ENCODE measurements at places on chromosomes 6 and 20.

DNA sequence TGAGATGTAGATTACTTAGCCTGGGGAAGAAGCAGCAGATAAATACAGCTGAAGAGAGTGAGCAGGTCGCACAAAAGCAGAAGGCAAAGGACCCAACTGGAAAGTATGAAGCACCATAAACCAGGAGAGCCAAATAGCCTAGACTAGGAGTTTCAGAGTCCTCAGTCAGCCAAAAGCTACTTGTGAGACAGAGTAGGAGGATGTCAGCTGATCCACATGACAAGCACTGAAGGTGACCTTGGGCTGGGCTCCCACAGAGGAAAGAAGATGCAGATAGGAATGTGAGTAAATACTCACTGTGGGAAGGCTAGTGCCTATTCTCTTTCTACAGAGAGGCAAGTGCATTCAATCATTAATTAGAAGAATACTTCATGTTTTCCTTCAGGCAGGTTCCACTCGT, 274.0 kb upstream of the POU3F2 start:
- DNase-seq: no peak

DNA sequence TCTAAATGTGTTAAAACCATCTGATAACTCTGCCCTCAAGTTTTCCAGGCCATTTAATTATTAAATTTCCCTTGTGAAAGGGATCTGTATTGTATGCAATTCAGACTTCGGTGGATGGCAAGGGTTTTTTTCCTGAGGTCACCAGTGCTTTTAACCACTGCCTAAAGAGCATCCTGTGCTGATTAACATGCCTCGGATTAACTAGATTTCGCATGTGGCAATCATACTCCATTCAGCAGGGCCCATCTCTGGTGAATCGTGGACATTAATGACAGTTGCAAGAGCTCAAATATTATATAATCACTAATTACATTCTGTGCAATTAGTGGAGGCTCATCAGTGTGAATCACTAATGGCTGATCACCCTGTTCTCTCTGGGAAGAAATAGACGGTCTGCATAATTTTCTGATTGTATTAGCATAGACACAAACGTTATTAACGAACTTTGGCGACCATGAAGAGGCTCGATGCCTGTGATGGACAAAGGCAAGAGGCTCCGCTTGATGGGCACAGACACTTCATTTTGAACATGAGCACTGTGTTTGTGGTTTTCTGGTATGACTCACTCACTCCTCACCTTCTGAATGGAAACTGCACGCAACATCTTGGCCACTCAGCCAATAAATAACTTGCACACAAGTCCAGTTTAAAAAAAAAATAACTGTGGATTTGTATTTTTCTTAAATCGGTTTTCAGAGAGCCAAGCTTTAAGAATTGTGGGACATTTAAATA, 31.4 kb downstream of the LINC00237 start:
- DNase-seq: no peak

- no peak for DNase-seq
Observed at GRCh38 chr20:3082955-3083952, 1.3 kb downstream of the AVP start.

- no peak for DNase-seq
Observed at GRCh38 chr6:113627480-113627879, 229.7 kb upstream of the MARCKS start.

DNA sequence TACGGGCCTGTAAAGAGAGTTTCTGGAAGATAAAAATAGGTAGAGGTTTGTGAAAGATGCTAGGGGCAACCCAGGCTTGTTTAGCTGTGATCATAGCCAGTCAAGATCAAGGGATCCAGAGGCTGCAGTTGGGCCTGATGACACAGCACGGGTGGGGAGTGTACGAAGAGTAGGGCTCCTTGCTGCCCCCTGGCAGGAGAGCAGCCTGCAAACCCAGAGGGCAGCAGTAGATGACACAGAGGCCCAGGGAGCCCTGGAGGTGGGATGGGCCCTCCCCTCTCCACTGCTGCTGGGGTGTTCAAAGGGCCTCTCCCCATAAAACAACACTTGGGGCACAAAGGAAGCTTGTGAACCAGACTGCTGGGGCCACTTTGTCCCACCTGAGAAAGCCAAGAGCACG, 47.2 kb downstream of the VEGFA start:
- no peak for DNase-seq

- no peak for DNase-seq
Observed at GRCh38 chr6:56245903-56246351, 1.5 kb downstream of the COL21A1 start.

DNA sequence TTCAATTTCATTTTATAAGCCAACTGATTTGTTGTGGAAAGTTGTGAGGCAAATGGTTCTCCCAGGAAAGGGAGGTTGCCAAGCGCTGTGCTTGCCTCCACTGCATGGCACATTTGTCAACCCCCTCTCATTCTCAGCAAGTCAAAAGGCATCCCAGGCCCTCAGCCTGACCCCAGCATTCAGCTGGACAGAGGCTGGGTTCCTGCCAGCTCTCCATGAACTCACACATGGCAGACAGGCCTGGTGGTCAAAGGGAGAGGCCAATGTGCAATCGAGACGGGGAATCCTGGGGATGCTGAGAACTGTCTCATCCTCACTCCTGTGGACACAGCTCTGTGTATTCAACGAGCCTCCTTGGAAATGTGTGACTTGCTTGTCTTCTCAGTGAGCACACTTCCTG, 106.0 kb upstream of the CDH4 start:
- no peak for DNase-seq

DNA sequence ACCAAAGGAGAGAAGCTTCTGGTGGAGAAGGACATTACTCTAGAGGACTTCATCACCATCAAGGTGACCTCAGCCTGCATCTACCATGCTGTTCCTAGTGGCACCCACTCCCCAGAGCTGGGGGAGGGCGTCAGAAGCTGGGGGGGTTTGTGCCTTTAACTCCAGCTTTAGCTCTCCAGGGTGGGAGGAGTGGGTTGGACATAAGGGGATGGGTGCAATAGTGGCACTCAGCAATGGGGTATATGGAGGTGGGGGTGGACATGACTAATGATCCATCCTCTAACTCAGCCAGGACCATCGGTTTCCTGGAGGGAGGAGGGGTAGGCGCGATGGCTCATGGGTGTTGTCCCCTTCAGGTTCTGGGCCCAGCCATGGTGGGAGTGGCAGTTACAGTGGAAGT, 40.1 kb downstream of the SNRPB start:
- no peak for DNase-seq

DNA sequence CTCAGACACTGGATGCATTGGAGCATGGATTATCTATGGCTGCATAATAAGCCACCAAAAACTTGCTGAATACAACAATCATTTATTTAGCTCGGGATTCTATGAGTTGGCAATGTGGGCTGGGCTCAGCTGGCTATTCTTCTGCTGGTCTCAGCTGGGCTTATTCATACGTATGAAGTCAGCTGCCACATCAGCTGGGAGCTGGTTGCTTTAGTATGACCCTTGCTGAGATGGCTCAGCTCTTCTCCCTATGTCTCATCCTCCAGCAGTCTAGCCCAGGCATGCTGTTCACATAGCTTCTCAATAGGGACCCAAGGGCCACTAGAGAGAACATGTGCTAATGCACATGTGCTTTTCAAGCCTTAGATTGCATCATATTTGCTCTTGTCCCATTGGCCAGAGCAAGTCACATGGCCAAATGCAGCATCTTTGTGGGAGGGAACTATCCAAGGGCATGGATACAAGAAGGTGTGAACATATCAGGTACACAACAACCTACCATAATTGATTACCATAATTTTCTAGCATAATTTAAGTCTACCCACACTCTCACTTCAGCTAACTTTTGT, 444.6 kb downstream of the KIF16B start:
- no peak for DNase-seq

GRCh38 chr6:39347906-39348585, 25.5 kb upstream of the KCNK16 start:
- DNase-seq: no peak

GRCh38 chr6:25829375-25829774, 2.5 kb downstream of the SLC17A1 start:
- DNase-seq: no peak

GRCh38 chr20:51190783-51191180, 167.9 kb upstream of the KCNG1 start:
- DNase-seq: no peak

DNA sequence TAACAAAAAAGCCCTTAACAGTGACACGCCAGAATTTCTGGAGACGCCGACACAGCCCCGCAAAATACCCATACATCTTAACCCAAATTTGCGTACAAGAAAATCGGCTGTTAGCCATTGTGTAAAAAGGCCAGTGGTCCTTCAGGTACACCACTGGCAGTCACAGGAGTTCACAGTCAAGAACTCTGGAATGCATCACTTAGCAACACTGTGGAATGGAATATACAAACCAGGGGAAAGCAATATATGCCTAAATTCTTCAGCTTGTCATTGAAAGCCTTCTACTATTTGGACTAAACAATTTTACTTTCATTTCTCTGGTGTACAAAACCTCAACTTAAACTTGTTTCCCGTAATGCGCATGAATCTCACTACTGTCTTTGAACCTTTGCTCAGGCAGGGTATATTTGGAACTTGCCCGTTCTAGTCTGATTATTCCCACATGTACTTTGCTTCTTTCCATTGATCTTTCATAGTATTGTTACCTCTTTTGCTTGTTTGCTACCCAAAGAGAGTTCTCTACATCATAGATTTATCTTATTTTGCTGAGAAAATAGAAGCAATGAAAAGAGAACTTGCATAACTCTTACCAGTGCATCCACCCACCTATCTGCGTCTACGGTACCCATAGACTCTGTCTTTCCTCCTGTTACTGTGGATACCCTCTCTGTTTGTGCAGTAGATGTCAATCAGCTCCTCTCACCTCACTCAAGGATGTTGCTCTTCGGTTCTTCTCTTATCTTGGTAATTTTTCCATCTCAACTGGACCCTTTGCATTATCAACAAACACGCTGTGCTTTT, at the start of gene ARMH2:
Gene ARMH2 (minus strand): TSS at position 178 of the 801 bp plus-strand sequence. CDS start 60 bp downstream, at position 118.
- no peak for DNase-seq

GRCh38 chr6:69128411-69128810, 493.3 kb downstream of the ADGRB3 start:
- no peak for DNase-seq

- no peak for DNase-seq
Observed at GRCh38 chr6:90219209-90219985, 77.2 kb downstream of the BACH2 start.

GRCh38 chr20:51570739-51571459, 28.4 kb upstream of the NFATC2 start:
- no peak for DNase-seq

GRCh38 chr6:128438393-128438792, 82.0 kb downstream of the PTPRK start:
- no peak for DNase-seq

- DNase-seq: no peak
Observed at GRCh38 chr6:129646642-129647041, 63.3 kb downstream of the ARHGAP18 start.

DNA sequence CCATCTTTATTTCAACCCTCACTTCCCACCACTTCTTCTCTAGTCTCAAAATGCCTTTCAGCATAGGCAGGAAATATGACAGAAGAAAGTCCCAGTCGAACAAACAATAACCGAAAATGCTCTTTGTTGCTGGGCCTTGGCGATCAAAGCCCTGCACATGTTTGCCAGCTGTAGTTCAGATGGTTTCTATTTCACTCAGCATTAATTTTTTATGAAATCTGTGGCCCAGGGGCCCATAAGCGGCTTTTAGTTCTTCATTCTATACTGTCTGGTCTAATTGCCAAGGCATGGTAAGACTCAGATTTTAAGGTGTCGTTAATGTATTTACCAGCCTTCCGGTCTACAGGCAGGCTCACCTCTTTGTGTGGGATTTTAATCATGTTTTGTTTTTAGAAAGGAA, 10.9 kb upstream of the F13A1 start:
- no peak for DNase-seq

GRCh38 chr6:165159460-165159859, 149.9 kb downstream of the C6orf118 start:
- DNase-seq: no peak

GRCh38 chr6:15266423-15266996, 20.6 kb downstream of the JARID2 start:
- no peak for DNase-seq

DNA sequence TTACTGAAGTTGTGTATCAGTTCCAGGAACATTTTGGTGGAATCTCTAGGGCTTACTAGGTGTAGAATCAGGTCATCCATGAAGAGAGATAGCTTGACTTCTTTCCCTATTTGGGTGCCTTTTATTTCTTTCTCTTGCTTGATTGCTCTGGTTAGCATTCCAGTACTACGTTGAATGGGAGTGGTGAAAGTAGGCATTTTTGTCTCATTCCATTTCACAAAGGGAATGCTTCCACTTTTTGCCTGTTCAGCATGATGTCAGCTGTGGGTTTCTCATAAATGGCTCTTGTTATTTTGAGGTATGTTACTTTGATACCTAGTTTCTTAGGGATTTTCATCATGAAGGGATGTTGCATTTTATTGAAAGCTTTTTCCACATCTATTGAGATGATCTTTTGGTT, 195.3 kb downstream of the MOXD1 start:
- no peak for DNase-seq

DNA sequence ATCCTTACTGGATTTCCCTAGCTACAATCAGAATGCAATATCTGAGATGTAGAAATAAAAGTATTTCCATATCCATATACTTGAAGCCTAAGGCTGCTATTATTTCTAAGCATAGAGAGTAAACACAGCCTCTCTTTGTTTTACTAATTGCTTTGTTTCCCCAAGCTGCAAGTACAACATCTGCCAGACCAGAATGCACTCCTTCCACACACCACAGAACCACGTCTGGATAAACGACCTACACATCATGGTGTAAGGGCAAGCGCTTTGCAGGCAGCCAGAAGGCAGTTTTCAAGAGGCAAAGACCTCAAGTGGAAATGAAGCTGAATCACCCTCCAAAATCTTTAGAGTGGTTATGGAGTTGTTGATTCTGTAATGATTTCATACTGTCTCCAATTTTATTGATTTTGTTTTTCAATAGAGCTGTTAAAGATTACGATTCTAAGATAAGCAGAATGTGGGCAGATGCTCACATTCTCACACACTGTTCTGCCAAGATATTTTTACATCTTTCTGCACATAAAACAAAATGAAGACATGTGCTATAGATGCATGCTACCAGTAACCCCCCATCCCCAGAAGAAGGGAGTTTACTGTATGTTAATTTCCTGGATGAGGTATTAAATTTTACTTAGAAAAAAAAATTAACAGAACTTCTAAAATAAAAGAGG, 88.8 kb downstream of the THEMIS start:
- DNase-seq: no peak
